AG08395 (cell line): ENCODE measurements at places on chromosomes 1 and 21.

GRCh38 chr1:156897078-156897825, 3.7 kb downstream of the PEAR1 start:
- peak; percentile 66 for DNase-seq

GRCh38 chr1:46653405-46653958, 14.7 kb downstream of the ATPAF1 start:
- peak; percentile 43 for DNase-seq

GRCh38 chr1:7209336-7209735, 424.1 kb downstream of the CAMTA1 start:
- no peak for DNase-seq

DNA sequence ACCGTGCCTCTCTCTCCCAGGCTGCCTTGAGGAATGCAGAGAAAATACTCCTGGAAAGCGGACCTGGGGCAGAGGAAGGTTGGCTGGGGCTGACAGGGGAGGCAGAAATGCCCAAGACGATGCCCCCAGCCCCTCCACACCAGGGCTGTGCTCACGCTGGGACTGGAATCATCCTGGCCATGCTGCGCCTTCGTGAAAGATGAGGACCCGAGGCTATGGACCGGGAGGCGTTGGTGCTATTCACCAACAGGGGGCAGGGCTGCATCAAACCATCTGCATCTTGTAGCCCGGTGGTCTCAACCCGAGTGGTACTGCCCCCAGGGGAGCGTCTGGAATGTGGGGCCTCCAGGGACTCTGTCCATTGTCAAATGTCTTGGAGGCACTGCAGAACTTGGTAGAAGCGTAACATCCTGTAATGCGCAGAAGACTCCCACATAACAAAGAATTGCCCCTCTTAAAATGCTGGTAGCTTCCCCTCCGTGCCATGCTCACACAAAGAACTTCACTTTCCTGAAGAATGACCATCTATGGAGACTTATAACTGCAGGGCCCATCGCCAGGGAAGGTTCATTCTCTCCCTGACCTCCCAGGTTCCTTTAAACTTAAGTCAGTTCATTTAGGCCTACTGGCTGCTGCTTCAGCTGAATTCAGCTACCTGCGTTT, 251.2 kb downstream of the RRAGC start:
- no peak for DNase-seq

GRCh38 chr1:168484083-168484482, 59.7 kb downstream of the XCL2 start:
- DNase-seq = no peak

DNA sequence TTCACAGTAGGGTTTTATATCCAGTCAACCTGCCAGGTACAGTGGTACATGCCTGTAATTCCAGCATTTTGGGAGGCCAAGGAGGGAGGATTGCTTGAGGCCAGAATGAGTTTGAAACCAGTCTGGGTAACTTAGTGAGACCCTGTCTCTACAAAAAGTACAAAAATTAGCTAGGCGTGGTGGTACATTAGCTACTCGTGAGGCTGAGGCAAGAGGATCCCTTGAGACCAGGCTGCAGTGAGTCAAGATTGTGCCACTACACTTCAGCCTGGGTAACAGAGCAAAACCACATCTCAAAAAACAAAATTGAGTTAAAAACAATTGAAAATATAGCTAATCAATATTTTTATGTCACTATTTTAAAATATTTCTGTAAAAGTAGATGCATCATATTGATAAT, 33.2 kb downstream of the DDI2 start:
- DNase-seq = no peak

DNA sequence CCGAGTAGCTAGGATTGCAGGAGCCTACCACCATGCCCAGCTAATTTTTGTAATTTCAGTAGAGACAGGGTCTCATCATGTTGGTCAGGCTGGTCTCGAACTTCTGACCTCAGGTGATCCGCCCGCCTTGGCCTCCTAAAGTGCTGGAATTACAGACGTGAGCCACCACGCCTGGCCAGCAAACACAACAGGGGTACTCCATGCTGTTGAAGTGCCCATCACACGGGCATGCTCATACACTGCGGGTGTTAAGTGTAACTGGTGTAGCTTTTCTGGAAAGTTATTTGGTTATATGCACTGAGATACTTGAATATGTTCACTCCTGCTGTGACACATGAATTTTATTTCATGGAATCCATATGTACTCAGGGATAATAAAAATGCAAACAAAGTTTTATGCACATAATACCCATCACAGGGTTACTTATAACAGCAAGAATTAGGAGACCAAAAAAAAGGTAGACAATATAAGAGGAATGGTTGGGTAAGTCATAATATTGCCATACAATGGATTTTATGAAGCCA, 9.2 kb downstream of the SRSF4 start:
- no peak for DNase-seq

- peak; percentile 59 for DNase-seq
These were observed 3.3 kb downstream of the DPH5 start for GRCh38 chr1:101022294-101022693.

- no peak for DNase-seq
These were observed 54.1 kb upstream of the MUTYH start for GRCh38 chr1:45394342-45394741.

GRCh38 chr1:149927056-149927562, 494 bp downstream of the SF3B4 start:
- no peak for DNase-seq

- DNase-seq = no peak
These were observed 24.8 kb downstream of the LHX4 start for GRCh38 chr1:180254854-180255253.

DNA sequence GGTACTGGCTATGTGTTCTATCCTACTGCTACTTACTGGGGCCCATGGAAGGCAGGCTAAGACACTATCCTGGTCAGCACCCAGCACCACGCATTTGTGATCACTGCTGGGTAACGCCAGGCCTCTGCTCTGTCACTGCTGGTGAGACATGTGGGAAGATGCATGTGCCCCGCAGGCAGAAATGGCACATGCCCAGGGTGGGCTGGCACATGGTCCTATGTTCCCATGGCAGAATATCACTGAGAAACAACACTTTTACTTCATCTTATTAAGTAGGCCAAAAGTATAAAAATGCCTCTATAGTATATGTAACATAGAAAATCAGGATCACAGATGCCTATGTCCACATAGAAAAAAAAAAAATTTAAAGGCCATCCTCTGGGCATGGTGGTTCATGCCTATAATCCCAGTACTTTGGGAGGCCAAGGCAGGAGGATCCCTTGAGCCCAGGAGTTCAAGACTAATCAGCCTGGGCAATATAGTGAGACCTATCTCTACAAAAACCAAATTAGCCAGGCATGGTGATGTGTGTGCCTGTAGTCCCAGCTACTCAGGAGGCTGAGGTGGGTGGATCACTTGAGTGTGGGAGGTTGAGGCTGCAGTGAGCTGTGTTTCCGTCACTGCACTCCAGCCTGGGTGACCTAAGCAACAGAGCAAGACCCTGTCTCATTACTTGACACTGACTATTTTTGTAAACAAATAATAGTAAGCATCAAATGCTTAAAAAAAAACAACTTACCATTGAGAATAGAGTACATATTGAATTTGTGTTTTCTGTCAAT, 11.5 kb downstream of the DDX59 start:
- no peak for DNase-seq

DNA sequence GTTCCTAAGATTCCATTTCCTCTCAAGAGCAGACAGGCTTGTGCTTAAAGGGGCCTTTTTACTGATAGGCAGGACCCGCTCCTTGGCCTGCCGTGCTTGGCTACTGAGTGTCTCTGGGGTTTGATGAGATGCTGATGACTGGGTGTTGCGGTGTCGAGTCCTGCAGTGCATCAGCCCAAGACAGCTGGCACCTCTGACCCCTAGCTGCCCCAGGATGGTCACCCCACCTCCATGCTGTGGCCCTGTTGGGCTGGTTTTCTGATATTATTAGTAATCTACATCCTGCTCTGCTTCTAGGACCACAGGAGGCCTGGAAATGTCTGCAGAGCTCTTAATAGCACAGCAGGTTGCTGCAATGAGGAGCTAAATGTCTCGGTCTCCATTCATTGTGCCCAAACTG, 28.7 kb downstream of the LRRC71 start:
- no peak for DNase-seq

DNA sequence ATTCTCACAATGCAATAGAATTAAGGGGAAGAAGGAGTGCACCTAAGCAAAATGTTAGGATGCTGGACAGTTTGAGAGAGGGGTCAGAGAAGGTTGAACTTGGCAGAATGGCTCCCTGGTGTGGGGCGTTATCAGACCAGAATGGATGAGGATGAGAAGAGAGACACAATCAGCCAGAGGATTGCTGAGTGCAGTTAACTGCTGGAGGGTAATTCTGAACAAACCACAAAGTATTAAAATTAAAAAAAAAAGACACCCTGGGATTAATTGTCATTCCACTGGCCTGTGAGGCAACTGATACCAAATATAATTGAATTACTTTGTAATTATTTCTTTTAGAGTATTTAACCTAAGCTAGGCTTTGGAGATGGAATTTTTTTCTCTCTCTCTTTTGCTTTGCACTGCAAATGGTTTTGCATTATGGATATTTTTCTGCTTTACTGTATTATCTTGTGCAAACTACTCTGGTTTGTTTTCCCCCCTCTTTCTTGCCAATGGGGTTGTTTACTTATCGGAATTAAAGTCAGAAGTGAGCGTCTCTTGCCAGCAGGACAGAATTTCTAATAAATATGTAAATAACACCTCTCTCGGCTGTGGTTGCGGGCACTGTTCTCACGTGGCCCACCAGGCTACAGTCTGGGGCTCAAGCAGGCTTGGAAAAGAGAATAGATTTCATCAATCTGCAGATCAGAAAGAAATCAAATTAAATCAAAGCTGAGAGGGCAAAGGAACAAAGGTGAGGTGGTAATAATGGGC, 572.9 kb upstream of the CAMK1G start:
- DNase-seq = no peak

- DNase-seq = peak; percentile 45
These were observed 56.9 kb upstream of the IVNS1ABP start for GRCh38 chr1:185373813-185374529.

- no peak for DNase-seq
These were observed 20.4 kb upstream of the HPDL start for GRCh38 chr1:45306319-45306718.

DNA sequence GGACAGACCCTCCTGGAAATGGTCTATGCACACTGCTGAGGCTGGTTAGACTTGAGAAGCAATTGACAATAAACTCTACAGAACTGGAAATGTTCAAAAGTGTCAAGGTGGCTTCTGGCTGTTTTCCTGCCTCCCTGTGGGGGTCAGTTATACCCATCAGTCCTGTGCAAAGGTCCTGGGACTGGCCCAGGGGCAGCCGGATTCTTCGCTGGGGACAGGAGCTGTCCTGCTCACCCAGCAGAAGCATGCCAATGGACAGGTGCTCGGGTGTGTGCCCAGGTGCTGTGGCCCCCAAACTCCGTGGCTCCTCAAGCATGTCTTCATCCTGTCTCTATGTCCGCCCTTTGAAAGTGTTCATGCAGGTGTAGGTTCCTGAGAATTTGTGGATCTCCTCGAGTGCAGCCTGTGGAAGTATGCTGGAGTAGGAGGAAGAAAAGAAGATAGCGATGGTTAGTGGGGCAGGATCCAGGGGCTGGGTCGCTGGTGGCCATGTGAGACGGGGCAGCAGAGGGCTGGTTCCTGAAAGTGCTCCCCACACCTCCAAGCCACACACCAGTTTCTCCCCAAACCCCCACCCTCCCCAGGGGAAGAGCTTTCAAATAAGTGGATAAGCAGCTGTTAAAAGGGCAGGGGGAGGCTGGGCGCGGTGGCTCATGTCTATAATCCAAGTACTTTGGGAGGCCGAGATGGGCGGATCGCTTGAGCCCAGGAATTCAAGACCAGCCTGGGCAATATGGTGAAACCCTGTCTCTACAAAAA, 49.8 kb downstream of the DHRS3 start:
- DNase-seq = no peak

DNA sequence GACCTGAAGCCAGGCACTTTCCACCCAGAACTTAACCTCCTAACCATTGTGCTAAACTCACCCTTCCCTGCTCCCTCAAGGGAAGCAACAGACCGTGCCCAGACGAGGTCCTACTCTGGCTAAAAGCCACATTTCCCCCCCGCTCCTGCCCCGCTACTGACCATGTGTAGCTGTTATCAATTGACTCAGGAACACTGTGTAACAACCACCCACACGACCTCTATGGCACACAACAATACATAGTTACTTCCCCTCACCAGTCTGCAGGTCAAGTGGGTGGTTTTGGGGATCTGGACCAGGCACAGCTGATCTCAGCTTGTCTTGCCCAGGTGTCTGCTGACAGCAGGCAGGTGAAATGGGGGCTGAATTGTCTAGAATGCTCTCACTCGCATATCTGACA, 40.1 kb downstream of the CAMK2N1 start:
- no peak for DNase-seq

DNA sequence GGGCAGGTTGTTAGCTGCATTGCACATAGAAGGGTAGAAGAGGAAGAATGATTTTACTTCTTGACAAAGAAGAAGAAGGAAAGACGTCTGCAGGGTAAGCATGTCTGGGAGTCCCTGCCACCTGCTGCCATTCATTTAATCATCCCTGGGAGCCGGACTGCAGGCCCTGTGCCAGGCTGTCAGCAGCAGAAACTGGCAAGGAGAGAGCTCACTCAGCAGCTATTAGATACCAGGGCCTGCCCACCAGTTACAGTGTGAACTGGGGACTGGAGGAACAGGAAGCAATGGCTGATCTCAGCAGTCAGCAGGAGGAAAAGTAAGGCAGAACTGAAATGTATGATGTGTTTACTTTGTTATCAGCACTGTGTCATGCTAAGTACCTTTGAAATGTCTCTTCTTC, 75.7 kb upstream of the C1orf87 start:
- DNase-seq = no peak

DNA sequence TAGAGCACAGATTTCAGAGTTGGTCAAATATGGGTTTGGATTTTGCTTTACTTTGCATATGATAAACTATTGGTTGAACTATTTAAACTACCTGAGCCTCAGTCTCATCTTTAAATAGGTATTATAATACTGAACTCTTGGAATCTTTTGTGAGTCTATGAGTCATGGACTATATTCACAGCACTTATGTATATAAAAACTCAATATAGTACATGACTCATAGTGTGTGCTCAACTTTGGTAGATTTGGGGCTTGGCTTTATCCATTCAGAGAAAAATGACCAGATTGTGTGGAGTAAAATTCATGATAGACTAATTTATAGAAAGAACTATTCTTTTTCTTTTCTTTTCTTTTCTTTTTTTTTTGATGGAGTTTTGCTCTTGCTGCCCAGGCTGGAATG, 28.7 kb downstream of the FCRL3 start:
- DNase-seq = no peak

GRCh38 chr1:109849655-109850054, 61.0 kb upstream of the CSF1 start:
- DNase-seq = no peak
